ELF-1 (cell line): ENCODE measurements at places on chromosomes 3 and 15.

- no peak for DNase-seq
Measured at GRCh38 chr3:132279030-132279429, 38.2 kb upstream of the ACP3 start.

- DNase-seq, result no peak
Measured at GRCh38 chr3:128285042-128285966, 132.0 kb downstream of the EEFSEC start.

- no peak for DNase-seq
Measured at GRCh38 chr15:78977091-78977571, 32.3 kb upstream of the CTSH start.

- no peak for DNase-seq
Measured at GRCh38 chr3:118936811-118937210, 97.8 kb downstream of the IGSF11 start.

DNA sequence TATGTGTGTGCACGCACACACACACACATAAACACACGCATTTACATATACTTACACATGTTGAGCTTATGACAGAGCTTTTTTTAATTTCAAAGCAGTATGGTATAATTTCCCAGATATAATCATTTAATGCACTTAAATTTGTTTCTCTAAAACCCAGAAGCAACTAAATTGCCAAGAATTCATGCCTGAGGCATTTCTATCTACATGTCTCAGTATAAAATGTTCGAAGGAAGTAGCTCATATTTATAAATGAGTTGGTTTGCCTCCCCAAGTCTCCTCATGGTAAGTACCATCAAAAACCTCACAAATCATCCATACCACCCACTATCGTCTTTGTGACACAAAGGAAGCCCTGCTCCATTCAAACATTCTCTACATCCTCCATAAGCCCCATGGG lies 130.6 kb downstream of the RPL22L1 start:
- DNase-seq, result no peak

GRCh38 chr15:93265111-93265556 lies 176.1 kb upstream of the RGMA start:
- DNase-seq, result no peak

DNA sequence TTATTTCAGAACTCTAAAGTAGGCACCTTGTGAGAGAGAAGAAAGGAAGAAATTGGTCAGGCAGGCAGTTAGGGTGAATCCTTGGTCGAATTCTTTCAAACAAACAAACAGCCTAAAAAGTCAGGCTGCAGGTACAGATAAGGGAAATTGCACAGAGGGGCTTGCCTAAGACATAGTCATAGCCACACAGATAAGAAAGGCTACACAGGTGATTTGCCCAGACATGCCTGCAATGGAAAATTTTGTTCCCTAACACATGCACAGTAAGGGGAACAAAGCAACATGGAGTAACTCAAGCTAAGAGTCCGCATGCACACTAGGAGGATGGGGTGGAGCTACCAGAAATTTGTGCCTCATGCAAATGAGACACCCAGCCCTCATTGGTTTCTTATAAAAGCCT lies 91.4 kb upstream of the TUSC7 start:
- no peak for DNase-seq

GRCh38 chr15:59185725-59186124 lies 20.9 kb upstream of the LDHAL6B start:
- DNase-seq, result no peak

DNA sequence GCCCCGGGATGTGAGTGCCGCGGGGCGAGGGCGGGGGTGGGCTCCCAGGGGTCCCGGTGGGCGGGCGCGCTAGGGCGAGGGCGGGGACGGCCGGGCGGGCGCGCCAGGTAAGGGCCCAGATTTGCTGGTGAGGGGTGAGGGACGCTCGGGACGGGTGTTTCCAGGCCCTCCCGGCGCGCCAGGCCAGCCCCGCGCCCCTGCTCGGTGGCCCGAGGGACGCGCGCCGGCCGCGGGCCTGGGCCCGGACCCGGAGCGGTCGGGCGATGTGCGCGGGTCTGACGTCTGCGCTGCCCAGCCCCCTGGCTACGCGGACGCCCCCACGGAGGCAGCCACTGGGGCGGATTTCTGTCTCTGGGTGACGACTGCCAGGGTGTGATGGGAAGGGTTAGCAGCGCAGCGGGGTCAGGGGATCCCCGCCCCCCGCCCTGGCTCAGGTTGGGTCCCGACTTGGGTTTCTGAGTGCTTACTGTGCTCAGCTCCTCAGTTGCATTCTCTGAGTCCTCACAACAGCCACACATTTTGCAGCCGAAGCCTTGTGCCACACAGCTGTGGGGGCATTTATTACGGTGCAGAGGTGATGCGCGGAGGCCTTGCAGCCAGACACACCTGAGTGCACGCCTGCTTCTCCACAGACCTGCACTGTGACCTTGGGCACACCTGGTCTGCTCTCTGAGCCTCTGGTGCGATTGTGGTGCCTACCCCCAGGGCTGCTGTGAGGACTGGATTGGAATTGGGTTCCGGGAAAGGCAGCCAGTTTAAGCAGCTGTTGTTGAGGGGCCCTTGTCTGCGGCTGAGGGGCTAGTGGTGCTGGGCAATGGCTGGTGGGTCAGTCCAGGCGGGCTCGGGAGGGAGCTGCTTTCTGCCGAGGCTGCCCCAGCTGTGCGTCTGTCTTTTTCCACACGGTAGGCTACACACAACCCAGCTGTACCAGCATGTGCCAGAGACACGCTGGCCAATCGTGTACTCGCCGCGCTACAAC lies 523 bp downstream of the HDAC11 start:
- peak; percentile 55 for DNase-seq

- peak; percentile 44 for DNase-seq
Measured at GRCh38 chr3:12896063-12896985, 55.0 kb upstream of the RPL32 start.

DNA sequence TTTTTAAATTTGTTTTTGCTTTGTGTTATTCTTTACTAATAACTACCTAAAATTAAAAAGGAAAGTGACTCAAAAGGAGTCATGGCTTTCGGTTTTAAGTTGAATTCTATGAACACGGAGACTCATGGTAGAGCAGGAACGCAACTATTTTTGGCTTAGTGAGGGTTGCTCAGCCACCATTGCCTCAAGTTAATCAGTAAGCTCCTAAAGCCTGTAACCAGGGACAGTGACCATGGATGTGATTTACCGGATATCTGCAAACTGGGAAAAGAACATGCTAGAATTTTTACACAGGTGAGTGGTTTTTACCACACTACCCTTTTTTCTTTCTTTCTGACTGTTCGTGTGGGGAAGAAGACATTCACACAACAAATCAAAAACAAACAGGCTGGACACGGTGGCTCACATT lies 11.8 kb downstream of the SLC12A8 start:
- DNase-seq, result no peak

DNA sequence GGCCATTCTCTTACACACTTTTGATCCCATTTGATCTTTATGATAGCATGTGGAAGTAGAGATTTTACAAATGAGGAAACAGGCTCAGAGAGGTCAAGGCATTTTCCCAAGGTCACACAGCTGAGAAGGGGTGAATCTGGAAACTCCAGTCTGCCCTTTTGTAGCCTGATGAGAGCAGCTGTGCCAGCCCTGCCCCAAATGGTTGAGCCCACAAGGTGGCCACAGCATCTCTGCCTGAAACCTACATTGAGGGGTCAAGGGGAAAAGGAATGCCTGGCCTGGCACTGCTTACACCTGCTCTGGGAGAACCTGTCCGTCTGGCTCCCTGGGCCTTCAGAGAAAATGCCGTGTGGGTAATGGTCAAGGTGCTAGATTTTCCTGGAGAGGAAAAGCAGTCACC lies 200.2 kb upstream of the LINGO1 start:
- DNase-seq, result no peak

- DNase-seq, result no peak
Measured at GRCh38 chr3:8743021-8743601, 9.5 kb downstream of the CAV3 start.

GRCh38 chr3:175304404-175304803 lies 445.3 kb downstream of the NAALADL2 start:
- DNase-seq, result no peak

DNA sequence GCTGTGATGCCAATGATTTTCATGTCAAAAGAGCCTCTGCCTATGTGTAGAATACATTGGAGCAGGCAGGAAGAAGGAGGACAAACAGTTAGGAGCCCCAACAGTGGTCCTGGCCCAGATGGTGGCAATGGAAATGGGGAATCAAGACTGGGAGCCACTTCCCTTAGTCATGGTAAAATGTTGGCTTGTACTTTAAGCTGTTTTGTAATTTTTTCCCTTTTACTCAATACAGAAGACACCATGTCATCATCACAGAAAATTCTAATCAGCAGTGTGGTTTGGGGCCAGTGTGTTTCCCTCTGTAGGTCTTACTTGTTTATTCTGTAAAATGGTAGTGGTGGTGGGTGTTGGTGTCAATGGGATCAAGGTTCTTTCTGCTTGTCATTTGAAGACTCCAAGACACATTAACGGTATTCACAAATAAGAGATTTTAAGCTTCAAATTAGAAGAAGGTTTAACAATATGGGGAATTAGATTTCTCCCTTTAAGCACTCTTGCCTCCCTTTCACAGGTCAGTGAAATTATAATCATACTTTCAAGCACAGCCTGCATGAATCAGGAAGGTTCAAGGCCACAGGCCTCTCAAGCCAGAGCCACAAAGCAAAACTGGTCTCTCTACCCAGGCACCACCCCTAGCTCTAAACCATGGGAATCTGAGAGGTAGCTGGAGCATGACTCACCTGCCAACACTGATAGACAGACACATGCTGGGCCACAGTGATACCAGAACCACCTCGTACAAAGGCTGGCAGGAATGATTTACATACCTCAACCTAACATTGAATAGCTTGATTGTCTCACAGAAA lies 24.9 kb downstream of the SIAH2 start:
- DNase-seq, result peak; percentile 49

DNA sequence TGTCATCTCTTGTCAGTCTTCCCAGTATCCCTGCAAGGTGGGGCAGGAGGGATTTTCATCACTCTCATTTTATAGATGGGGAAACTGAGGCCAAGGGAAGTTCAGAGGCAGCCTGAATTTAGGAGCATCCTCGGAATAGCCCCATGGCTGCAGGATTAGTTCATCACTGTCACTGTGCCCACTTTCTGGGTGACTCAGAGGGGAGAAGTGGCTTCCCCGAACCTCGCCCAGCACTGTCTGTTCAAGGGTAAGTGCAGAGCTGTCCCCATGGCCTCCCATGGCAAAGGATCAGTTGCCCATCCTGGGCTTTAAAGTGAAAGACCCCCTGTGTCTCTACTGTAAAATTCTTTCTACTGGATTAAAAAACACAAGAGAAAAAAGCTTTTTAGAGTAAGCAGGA lies 60.0 kb upstream of the SEC13 start:
- DNase-seq, result no peak

DNA sequence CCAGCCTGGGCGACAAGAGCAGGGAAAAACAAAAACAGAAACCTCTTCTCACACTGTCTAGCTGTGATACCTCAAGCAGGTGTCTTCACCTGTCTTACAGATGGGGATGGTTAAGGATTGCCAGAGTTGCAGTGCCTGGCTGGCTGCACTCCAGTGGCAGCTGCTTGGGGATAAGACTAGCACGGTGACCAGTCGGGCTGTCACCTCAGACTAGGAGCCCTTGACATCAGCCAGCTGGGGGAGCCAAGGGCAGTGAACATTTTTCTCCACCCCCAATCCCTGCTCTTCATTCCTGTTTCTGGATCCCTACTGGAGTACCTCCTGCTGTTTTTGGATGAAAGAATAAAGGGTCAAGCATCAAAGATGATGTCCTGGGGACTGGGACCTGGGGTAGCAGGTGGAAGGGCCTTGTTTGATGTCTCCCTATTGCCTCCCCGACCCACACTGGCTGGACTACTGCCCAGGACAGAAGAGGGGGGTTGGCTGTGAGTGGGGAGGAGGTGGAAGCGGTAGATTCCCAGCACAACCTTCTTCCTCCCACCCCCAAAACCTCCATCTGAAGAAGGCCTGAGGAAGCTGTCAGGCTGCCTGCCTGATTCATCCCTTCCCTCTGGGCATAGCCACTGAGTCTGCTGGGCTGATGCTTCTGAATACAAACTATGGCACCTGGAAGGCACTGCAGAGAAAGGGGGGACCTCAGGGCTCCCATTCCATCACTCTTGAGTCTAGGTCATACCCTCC lies 7.0 kb upstream of the CPNE9 start:
- DNase-seq, result no peak

- DNase-seq, result no peak
Measured at GRCh38 chr3:154886437-154886836, 193.7 kb upstream of the MME start.

DNA sequence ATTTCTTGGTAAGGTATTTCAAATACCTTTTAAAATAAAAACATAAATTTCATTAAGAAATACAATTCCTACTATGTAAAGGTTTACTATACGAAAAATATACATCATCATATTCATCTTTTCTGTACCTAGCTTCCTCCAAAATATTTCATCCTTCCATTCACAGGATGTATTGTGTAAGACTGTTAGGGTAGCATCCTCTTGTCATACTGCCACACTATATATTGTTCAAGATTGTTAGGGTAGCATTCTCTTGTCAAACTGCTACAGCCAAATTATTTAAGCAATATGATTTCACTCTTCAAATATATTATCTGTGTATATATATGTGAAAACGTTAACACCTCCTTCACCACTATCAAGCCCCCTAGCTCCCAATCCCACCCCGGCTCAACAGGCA lies 3.5 kb downstream of the RPL22L1 start:
- DNase-seq, result no peak

- DNase-seq, result no peak
Measured at GRCh38 chr15:69973102-69973714, 124.5 kb downstream of the TLE3 start.

DNA sequence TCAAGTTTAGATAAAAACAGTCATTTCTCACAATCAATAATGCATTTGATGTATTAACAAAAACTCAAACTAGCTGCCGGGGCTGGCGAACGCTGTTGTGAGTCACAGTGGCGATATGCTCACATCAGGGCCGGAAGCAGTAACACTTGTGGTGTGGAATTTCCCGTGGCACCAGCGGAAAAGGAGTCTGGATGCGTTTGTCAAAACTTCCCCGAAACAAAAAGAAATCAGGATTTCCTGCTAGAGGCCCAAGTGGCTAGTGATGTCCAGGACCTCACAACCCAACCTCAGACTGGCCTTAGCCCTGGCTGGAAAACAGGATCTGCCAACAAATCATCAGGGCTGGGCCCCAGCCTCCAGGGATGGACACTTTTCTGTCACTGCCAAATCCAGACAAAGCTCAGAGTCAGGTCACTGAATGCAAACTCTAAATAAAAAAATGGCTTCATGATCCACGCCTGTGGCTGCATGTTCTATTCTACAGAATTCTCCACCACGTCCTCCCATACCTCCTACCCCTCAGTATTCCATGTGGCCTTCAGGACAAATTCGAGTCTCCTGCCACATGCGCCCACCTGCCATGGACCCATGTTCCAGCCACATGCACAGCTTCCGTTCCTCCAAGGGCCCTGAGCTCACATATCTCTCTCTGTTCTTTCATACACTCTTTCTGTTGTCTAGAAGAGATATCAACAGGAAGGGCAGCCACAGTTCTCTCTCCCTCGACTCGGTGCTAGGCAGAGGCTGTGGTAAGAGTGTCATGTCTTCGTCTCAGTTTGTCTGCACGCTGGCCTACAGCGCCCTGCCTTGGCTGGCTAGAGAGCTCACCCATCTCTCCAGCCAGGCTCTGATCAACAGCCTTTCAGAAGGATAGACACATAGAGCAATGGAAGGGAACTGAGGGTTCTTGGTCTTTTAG lies 35.4 kb downstream of the EHD4 start:
- DNase-seq, result no peak
